ENCODE measurements at places on chromosomes 5 and 9. TPM values are rescaled to one million over a fixed set of nuclear protein-coding genes. Genes with fewer than 3 reads are reported as not detected.

- DNase-seq, result no peak
Measured at GRCh38 chr5:37034955-37035354, 158.4 kb downstream of the NIPBL start.

DNA sequence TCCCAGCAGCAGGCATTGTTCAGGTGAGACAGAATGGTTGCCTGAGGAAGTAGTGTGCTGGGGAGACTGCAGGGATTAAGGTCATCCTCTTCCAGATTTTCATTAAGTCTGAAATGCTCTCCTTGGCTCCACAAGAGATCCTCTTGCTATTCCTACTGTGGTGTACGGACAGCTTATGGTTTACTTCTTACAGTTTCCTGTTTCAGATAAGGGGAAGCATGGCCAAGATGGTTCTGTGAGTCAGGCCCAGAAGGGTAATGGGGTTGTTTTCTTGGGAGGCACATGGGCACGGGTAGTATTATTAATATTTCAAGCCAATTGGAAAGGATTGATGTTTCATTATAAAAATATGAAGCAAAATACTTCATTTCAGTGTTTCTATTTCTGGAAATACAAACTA is 42.9 kb downstream of the GLRX start:
- no peak for DNase-seq

DNA sequence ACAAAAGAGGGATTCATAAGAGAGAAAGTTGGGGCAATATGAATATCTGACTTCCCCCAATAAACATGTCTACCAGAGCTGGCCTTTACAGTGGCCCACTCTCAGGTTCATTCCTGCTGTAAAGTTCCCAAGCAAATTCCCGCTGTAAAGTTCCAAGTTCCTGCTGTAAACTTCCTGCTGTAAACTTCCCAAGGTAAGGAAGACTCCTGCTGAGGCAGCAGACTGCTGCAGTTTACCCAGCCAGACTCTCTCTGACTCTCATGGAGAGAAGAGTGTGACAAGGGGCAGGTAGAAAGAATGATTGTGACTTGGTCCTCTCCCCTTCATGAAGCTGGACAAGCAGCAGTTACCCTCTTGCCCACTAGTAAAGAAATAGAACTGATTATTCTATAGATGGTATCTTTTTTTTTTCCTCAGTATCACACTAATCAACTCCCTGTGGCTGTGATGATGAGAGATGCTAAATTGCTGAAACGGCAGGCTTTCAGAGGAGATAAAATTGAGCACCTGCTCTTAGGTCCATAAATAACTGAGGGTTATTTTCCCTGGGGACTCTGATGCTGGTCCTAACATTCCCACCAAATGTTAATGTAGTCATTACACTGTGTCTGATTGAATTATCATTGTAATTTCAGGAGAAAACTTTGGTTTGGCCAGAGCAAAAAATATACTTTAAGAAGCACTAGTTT is 220.4 kb downstream of the PARP8 start:
- DNase-seq, result no peak

DNA sequence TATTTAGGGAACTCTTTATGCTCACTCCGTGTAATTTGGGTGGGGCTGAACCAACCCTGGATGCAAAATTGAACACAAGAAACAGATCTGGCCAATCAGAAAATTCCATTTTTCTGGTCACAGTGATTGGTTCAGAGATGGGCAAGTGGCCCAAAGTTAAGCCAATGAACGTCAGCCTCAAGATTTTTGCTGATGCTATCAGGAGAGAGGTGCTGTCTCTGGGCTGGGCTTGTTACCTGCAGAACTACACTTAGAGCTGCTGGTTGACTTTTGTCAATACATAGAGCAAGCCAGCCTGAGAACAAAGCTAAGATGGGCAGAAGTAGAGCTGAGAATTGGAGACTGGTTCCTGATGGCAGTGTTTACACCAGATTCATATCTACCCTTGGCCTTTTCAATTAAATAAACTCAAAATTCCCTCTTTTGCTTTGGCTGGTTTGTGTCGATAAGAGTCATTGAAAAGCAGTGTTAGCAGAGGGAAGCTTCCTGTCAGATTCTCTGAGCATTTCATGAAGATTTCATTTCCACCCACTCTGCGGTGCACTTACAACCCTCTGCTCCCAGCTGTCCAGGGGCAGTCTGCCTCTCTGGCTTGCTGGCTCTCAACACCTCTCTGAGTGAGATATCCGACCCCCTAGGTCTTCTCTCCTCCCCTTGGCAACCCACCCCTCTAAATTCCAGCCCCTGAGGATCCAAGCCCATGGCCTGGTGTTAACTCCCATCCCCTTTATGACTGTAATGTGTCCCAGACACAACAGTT is 64.5 kb upstream of the PPARGC1B start:
- no peak for DNase-seq

SHISAL2B gene
- not detected for total RNA-seq
